ENCODE measurements at places on chromosomes 1 and 21.

DNA sequence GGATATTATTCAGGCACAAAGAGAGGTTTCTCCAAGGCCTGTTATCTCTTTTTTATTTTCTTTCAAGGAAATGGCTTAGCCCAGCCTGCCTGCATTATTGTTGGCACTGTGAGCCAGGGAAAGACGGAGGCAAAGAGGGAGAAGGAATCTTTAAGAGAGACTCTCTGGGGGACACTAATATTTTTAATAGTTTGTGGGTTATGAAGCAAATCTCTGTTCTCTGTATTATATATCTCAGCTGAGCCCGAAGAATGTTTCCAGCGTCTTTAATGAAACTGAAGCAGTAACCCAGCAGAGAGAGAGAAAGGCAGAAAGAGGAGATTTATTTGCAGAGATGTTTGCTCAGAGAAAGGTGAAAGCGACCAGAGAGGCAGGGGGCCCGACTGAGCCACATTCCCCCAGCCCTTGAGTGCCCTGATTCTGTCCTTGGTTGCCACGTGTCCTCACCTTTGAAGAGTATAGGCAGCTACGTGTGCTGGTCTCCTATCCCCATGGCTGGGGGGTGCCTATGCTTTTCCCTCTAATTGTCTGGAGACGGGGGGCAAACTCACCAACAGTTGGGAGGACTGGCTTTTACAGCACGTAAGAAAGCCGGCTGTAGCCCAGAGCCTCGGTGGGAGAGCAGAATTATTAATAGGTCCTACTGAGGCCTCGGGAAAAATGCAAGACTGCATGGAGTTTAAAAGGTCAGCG, 166.4 kb downstream of the TRABD2B start:
- DNase-seq, result no peak

GRCh38 chr1:28099050-28099769, 10.8 kb upstream of the EYA3 start:
- no peak for DNase-seq

DNA sequence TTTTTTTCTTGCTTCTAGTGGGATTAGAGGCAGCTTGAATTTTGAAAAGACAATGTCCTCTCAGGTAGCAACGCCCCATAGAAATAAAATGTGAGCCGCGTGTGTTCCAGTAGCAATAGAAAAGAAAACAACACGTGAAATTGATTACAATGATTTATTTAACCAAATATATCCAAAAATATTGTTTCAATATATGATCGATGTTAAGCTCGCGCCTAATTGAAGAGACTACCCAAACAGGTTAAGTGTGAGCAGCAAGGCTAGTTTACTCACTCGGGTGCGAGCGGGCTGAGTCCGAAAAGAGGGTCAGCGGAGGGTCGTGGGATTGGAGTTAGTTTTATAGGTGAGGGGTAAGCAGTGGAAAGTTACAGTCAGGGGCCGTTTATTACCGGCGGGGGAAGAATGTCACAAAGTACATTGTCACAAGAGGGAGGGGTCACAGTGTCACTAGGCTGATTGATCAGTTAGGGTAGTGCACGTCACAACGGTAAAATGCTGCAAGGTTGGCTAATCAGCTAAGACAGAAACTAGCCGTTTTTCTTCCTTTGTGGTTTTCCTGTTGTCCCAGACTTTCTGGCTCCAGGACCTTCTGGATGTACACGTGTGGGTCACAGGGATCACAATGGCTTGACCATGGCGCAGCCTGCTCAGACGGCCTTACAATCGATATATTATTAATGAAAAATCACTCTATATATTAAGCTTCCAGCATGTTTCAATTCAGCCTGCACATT, 697 bp upstream of the ZNF670 start:
- peak; percentile 49 for DNase-seq

GRCh38 chr1:147177611-147178380, 5.5 kb upstream of the PRKAB2 start:
- no peak for DNase-seq

- no peak for DNase-seq
Measured at GRCh38 chr1:179167418-179167777, 62.1 kb downstream of the ABL2 start.

DNA sequence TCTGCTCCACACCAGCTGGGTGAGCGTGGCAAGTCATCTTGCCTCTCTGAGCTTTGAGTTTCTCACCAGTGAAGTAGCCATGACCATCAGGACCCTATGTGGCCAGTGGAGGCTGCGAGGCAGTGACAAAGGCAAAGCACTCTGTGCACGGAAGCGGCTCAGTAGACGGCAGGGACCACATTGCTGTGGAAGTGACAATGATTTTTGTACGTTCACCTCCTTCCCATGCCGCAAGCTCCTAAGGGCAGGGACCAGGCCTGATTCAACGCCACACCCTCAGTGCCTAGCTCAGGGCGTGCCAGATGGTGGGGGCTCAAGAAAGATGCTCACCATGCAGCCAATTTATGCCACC, 210.5 kb downstream of the MATN1 start:
- DNase-seq, result no peak

DNA sequence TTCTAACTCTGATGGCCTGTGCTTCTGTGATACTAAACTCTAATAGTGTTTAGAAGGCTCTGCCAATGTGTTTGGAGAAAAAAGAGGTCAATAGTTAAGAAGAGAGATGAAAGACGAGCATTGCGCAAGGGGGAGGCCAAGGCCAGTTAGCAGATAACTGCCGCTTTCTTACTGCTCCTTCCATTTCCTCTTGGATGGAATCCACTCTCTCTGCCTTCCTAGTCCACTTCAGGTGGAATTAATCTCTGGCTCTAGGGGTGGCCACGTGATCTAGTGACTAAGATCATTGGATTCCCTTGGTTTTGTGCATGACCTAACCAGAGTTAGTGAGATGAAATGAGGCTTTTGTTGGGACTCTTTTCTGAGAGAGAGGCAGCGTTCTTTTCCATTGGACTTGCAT, 148.3 kb downstream of the ACTL8 start:
- DNase-seq, result no peak

DNA sequence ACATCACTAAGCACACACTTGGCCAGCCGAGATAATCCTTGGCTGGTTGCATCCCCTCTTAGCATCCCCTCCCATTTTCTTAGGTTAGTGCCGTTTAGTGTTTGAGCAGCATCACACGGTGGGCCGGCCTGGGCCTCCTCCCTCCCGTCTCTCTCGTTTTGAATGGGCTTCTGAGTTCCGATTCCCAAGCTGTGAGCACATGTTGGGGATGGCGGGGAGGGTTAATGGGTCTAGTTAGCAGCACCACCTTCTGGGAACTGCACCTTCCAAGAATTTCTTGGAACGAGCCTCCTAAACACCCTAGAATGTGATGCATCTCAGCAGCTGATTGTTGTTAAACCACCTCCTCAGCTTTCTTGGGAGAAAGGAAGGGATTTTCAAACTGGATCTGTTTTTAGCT, 73.3 kb downstream of the CNIH3 start:
- no peak for DNase-seq

DNA sequence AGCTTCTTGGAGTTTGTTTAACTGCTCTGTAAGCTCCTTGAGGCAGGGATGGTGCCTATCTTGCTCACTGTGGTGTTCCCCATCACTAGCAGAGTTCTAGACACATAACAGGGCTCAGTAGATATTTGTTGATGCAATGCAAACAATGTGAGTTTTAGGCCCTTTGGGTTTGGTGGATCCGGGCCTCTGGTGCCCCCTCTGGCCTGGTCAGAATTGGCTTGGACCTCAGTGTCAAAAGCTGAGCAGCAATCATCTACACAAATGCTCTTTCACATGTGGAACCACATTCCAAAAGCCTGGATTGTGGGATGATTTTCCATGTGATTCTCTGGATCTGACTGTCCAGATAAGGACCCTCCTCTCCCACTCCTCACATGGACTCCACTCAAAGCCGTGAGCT, 53.4 kb upstream of the BCAR3 start:
- no peak for DNase-seq
